Stimulated activated CD8-positive, alpha-beta memory T cell treated with anti-CD3 and anti-CD28 coated beads, Interleukin-2, amount 100 ng/mL, for 1 hour (primary cell): ENCODE measurements at places on chromosomes 3 and 15.

DNA sequence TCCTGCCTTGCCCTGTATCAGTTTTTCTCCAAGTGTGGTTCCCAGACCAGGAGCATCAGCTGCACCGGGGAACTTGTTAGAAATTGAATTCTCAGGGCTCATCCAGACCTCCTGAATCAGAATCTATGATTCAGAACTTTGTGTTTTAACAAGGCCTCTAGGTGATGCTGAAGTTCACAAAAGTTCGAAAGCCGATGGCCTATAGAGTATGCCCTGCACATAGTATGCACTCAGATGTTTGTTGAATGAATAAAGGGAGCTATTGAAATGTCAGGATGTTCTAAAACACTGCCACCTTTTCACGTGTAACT, 664 bp upstream of the LARP6 start:
- DNase-seq = no peak

DNA sequence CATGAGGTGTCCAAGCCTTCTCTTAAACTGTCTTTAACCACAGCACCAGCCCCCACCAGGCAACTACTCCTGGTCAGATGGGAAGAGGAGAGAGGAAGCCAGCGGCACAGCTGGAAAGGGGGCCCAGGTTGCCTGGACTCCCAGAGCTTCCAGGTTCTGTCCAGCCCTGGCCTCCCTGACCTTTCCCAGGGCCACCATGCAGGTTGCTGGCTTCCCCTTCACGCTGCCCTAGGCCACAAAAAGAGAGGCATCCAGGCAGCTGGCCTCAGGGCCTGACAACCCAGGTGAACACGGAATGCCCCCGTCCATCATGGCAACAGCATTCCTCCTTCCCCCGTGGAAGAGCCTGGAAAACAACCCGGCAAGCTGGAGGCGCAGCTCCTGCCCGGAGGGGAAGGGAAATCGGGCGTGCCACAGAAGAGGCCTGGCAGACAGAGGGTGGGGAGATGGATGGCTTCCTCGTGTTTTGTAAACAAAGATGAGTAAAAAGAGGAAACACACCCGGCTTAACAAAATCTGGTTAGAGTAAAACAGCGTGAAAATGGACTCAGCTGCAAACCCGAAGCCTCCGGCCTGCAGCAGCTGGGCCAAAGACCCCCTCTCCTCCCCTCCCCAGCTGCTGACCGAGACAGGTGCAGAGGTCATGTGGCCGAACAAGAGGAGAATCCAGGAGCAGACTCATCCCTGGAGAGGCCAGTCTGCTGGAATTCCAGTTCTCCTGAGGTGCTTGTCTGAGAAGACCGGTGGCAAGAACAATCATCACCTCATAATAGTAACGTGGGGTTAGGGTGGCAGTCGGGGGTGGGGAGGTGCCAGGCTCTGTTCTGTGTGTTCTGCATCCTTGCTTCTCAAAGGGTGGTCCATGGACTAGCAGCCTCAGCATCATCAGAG, 15.5 kb downstream of the BMF start:
- no peak for DNase-seq

- DNase-seq = no peak
Observed at GRCh38 chr15:63256433-63257274, 20.8 kb upstream of the APH1B start.

- no peak for DNase-seq
Observed at GRCh38 chr3:127458696-127459604, 131.6 kb downstream of the TPRA1 start.

- no peak for DNase-seq
Observed at GRCh38 chr3:117519776-117520175, 810.2 kb downstream of the TUSC7 start.

- no peak for DNase-seq
Observed at GRCh38 chr3:179715582-179715981, 62.7 kb downstream of the USP13 start.

GRCh38 chr3:39133093-39133490, 20.3 kb downstream of the CSRNP1 start:
- no peak for DNase-seq

- no peak for DNase-seq
Observed at GRCh38 chr3:142724682-142725356, 985 bp downstream of the TRPC1 start.

DNA sequence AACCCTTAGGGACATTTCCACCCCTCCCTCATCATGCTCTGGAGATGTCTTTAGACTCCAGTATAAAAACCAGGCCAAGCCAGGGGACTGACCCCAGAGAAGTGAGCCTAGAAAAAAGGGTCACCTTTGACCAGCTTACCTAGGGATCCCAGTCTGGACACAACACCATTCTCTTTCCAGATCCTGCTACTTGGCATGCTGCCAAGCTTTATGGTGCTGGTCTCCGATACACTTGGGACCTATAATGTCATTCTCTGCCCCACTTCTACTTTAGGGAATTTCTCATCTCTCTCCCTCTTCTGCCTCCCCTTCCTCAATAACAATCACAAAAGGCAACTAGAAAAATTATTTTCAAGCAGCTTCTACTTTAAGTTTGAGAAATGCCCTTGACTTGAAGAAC, 124.4 kb downstream of the LRRN1 start:
- no peak for DNase-seq
